Right lobe of liver (tissue), 6 donors: ENCODE measurements at places on chromosomes 6 and 20.

GRCh38 chr6:77857421-77857820 is 204.6 kb downstream of the MEI4 start:
- H3K27me3 ChIP-seq, result no peaks in the 10 kb centered on the region
- no peaks in the 10 kb centered on the region for H3K36me3 ChIP-seq
- no peaks in the 10 kb centered on the region for H3K4me1 ChIP-seq
- no peak overlapping the region for H3K27ac ChIP-seq
- no peak overlapping the region for H3K4me3 ChIP-seq

GRCh38 chr20:38164624-38165088 is 414 bp downstream of the TGM2 start:
- H3K36me3 ChIP-seq, result peaks cover 5% of the 10 kb centered on the region
- peak overlapping the region; percentile 88 for H3K27ac ChIP-seq
- peaks cover 2% of the 10 kb centered on the region for H3K4me1 ChIP-seq

DNA sequence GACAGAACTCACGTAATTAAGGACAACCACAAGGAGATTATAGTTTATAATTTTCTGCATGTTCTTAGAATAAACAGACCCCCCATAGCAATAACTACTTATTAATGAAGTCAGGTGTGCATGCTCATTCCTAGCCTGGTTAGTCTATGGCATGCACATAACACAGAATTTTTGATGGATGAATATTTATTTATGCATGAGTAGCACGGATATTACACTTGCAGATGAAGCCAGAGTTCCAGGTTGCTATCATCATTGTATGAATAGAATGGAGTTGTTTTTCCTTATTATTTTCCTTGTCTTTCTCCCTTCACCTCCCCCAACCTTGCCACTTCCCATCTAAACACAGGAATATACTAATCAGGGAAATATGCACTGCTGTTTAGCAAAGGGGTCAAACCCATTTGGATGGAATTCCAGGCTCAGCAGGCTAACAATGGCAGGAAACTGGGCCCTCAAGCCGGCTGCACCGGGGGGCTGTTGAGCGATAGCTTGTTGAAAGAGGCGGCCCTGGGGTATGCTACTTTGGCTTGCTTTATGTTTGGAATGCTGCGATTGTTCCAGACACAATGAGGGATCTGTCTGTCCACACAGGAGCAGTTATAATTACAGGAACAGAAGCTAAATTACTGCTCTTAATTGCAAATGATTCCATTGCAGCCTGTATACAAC is 112.6 kb downstream of the TMEM170B start:
- no peaks in the 10 kb centered on the region for H3K27me3 ChIP-seq
- H3K27ac ChIP-seq, result no peak overlapping the region
- DNase-seq, result peak; percentile 47
- no peaks in the 10 kb centered on the region for H3K36me3 ChIP-seq
- H3K4me1 ChIP-seq, result peaks cover 4% of the 10 kb centered on the region
- H3K4me3 ChIP-seq, result no peak overlapping the region

DNA sequence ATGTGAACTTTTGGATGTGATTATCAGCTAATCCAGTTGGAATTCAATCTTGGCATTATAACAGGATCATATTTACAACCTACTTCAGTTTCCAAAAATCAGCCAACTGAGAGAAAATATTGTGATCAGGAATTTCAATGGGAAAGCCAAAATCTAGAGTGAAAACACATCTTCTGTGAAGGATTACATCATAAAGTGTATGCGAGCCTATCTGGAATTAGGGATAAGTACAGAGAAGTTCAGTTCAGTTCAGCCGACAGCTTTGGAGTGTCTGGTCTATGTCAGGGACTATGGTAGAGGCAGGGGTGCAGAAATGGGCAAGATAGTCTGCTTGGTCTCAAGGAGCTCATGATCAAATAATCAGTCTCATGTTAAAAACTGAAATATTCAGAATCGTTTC is 12.3 kb upstream of the PRIM2 start:
- H3K4me3 ChIP-seq, result no peak overlapping the region
- no peaks in the 10 kb centered on the region for H3K36me3 ChIP-seq
- no peak overlapping the region for H3K27ac ChIP-seq
- H3K27me3 ChIP-seq, result no peaks in the 10 kb centered on the region
- no peaks in the 10 kb centered on the region for H3K4me1 ChIP-seq
- no peak for DNase-seq

DNA sequence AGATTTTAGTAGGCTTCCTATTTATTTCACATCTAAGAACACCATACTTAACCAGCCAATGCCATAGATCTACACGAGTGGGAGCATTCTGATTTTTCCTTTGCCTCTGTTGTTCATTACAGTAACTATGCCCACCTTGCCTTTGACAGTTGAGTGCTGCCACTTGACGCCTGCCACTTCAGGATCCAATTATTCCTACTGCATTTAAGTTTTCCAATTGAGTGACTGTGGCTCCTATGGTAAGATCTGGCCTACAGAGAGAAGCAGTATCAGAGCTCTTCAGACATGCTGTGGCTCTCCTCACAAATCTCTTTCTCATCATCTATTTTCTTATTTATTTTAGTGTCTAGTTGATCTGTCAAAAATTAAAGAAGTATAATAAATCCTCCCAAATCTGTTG is 403.0 kb upstream of the SPTLC3 start:
- DNase-seq, result no peak
- H3K36me3 ChIP-seq, result no peaks in the 10 kb centered on the region
- no peaks in the 10 kb centered on the region for H3K27me3 ChIP-seq

DNA sequence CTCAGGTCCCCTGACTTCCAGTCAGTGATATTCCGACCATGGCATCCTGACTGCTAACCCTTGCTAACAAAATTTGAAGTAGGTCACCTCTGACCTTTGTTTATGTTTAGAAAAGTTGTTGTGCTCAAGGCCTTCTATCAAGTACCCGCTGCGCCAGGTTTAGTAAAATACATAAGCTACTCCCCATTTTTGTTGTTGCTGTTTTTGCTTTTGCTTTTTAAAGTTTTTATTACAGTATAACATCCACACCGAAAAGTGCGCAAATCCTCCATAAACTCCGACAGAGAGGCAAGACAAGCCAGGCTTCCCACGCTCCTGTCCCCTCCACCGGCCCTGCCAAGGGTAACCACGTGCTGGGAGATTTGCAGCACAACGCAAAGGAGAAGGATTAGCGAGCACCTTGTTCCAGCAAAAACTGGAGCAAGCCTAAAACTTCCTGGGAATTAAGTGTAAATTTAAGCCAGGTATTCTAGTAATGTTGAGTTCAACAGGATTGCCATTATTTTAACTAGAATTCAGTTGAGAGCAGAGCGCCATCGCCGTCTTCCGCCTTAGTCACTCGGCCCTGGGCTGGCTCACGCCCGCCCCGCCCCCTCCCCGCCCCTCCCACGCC is 17.8 kb upstream of the HMGN4 start:
- H3K4me3 ChIP-seq, result peak overlapping the region; percentile 58
- peak overlapping the region; percentile 75 for H3K27ac ChIP-seq

GRCh38 chr20:38628580-38629470 is 27.2 kb downstream of the ARHGAP40 start:
- H3K4me3 ChIP-seq, result no peak overlapping the region
- no peak overlapping the region for H3K27ac ChIP-seq
- DNase-seq, result no peak
- no peaks in the 10 kb centered on the region for H3K4me1 ChIP-seq
- H3K27me3 ChIP-seq, result no peaks in the 10 kb centered on the region
- no peaks in the 10 kb centered on the region for H3K36me3 ChIP-seq

DNA sequence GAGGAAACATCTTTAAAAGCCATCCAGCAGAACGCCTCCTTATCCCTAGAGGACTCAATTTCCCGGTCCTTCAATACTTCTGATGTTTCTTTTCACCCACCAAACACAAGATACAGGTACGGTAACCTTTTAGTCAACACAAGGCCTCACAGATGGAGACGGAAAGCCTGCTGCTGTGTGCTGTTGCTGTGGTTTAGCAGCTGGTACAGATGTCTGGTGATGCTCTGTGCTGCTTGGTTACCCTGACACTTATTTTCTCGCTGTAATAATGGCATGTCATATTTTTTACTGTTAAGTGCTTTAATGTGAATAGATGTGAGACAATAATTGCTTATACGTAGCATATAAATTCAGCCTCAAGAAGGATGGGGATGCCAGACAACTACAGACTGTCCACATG is 25.3 kb downstream of the GMDS start:
- no peak overlapping the region for H3K27ac ChIP-seq
- no peak for DNase-seq
- peaks cover under 1% of the 10 kb centered on the region for H3K4me1 ChIP-seq
- no peaks in the 10 kb centered on the region for H3K36me3 ChIP-seq
- H3K4me3 ChIP-seq, result no peak overlapping the region

DNA sequence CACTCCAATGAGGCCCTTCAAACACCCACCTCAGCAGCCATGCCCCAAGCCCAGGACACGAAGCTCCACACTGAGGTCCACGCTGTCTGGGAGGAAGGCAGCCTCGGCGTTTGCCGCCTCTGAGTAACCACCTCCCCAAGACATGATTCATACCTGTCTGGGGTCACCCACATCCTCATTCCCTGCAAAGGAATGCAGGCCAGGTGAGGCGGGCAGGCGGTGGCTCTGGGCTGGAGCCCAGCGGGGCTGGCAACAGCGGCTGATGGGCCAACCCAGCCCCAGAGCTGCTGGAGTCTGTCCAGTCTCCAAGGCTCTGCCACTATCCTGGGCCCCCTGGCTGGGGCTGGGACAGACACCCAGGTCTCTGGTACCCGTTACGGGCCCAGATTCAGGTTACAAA is 14.8 kb downstream of the PMEPA1 start:
- H3K27ac ChIP-seq, result no peak overlapping the region
- no peaks in the 10 kb centered on the region for H3K27me3 ChIP-seq
- no peak for DNase-seq
- H3K4me1 ChIP-seq, result no peaks in the 10 kb centered on the region
- H3K4me3 ChIP-seq, result no peak overlapping the region
- no peaks in the 10 kb centered on the region for H3K36me3 ChIP-seq

- H3K27me3 ChIP-seq, result no peaks in the 10 kb centered on the region
- peaks cover 11% of the 10 kb centered on the region for H3K4me1 ChIP-seq
- H3K4me3 ChIP-seq, result no peak overlapping the region
- DNase-seq, result no peak
- H3K27ac ChIP-seq, result no peak overlapping the region
These were observed 699.0 kb downstream of the HDGFL1 start for GRCh38 chr6:23268348-23268747.

- H3K4me1 ChIP-seq, result no peaks in the 10 kb centered on the region
- no peak for DNase-seq
- H3K27ac ChIP-seq, result no peak overlapping the region
- H3K36me3 ChIP-seq, result no peaks in the 10 kb centered on the region
- no peaks in the 10 kb centered on the region for H3K27me3 ChIP-seq
These were observed 112.8 kb downstream of the ADTRP start for GRCh38 chr6:11665604-11666326.

- peak overlapping the region; percentile 17 for H3K27ac ChIP-seq
- H3K36me3 ChIP-seq, result no peaks in the 10 kb centered on the region
- H3K27me3 ChIP-seq, result no peaks in the 10 kb centered on the region
- H3K4me3 ChIP-seq, result peak overlapping the region; percentile 2
These were observed 69.6 kb downstream of the AFG1L start for GRCh38 chr6:108364470-108364869.

DNA sequence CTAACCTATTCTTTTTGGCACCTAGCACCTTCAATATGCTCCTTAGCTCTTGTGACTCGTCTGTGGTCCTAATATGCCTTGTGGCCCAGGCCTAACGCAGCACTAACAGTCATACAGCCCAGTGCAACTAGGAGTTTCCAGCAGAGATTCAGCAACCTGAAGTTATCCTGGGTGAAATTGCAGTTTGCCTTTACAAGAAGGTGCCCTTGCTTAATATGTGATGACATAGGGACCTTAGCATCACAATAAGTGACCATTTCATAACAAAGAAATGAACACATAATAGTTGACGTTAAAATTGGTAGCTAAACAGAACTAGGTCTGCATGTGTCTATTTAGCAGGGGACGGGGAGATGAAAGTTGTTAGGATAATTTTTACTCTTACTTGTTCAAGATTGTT is 10.1 kb downstream of the FIG4 start:
- H3K27ac ChIP-seq, result no peak overlapping the region
- no peaks in the 10 kb centered on the region for H3K4me1 ChIP-seq
- H3K27me3 ChIP-seq, result no peaks in the 10 kb centered on the region
- H3K36me3 ChIP-seq, result no peaks in the 10 kb centered on the region

DNA sequence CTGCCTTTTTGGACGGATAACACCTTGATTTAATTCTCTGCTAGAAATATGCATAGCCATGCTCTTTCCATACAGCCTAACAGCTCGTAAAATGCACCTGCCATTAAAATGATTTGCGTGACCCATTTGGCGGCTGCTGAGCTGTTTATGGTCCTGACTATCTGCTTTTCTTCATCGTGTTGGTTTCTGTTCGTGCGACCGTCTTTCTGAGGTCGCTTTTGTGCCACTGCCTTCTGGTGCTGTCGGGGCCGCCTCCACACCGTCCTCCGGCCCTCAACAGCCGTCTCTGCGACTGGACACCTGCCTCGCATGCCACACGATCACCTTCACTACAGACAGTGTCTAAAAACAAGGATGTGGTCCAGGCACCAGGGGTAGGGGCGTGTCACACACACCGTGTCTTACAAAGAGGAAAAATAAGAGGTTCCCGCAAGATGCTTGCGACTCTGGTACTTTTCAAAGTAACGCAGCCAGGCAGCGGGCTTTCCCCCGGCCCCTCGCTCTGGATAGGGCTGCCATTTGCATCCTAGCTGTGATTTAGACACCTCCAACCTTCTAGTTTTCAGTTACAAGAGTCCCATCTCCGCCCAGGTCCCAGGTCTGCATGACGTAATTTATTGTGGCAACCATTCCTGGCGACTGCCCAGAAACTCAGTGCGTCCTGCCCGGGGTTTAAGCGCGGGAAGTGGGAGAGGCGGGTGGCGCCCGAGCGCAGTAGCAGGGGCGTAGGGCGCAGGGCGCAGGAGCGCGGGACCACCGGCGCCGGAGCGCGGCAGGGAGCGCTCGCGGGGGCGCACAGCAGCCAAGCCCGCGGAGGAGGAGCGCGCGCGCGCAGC is at the start of gene STMND1:
Gene STMND1, plus strand, starts transcription at position 629 of the 836 bp plus-strand sequence. CDS start 208 bp downstream, outside the sequence.
- no peak within 1 kb of the TSS for H3K27ac ChIP-seq
- no peaks in the 10 kb centered on the region for H3K27me3 ChIP-seq
- H3K4me1 ChIP-seq, result no peaks in the 10 kb centered on the region
- DNase-seq, result peak; percentile 85
- H3K36me3 ChIP-seq, result no peaks in the 10 kb centered on the region
- H3K4me3 ChIP-seq, result peak within 1 kb of the TSS; percentile 50

GRCh38 chr6:36840432-36841403 is 1.5 kb upstream of the CPNE5 start:
- H3K36me3 ChIP-seq, result no peaks in the 10 kb centered on the region
- H3K4me3 ChIP-seq, result peak overlapping the region; percentile 28
- no peak overlapping the region for H3K27ac ChIP-seq
- no peak for DNase-seq
- no peaks in the 10 kb centered on the region for H3K27me3 ChIP-seq

GRCh38 chr20:50845566-50846215 is 50.8 kb downstream of the BCAS4 start:
- H3K27me3 ChIP-seq, result no peaks in the 10 kb centered on the region
- H3K4me3 ChIP-seq, result no peak overlapping the region
- no peaks in the 10 kb centered on the region for H3K36me3 ChIP-seq
- peaks cover 8% of the 10 kb centered on the region for H3K4me1 ChIP-seq
- H3K27ac ChIP-seq, result no peak overlapping the region

DNA sequence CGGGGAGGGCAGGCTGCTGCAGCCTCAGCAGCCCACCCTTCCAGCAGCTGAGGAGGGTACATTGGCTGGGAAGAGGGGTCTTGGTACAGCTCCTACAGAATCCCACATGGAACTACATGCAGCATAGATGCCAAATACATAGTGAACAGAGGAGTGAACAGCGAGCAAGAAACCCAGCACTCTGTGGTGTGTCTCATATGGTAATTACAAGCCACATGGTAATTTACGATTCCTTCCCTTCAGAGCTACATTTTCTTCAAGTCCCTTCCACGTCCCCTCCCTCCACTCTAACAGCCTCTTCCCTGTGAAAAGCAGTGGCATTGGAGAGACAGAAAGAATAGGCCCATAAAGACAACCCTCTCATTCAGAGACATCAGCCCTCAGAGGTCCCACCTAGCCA is 167.7 kb downstream of the SYNDIG1 start:
- no peaks in the 10 kb centered on the region for H3K4me1 ChIP-seq
- no peak overlapping the region for H3K4me3 ChIP-seq
